Fibroblast of skin of left quadriceps (primary cell): ENCODE measurements at places on chromosomes 12 and 14.
A peak's percentile ranks its signal among the peaks of the same experiment; 100 is the strongest.

DNA sequence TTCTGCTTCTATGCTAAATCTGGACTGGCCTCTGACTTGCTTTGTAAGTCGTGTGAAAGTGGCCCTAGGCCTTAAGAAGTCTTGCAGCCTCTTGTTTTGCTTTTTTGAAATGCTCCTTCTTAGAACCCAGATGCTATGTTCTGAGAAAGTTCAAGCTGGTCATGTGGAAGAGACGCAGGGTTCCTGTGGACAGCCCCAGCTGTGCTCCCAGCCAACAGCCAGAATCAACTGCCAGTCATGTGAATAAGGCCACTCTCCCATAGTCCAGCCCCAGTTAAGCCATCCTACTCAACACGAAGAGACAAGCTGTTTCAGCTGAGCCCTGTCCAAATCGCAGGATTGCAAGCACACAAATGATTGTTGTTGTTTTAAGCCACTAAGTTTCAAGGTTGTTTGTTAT, 37.3 kb upstream of the TBPL2 start:
- no peak for DNase-seq

DNA sequence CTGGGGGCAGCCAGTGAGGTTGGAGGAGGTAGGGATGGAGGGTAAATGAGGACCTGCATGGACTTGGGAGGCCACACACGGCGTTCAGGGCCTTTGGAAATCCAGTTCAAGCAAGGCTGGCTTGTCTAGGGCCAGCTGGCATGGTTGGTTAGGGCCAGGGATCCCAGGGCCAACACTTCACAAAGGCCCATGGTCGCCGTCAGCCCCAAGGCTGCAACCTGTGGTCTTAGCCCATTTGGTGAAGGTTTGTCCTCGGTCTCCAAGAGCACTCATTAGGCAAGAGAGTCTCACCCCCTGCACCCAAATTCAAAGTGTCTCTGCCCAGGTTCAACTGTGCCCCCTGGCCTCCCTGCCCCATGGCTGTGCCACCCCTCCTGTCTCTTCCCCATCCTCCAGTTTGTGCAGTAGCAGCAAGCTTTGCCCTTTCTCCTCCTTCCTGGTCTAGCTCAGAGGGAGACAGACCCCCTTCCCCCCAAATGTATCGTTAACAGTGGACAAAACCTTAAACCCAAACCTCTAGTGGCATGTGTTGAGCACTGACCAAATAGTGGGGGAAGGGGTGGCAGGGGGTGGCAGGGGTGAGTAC, 94.1 kb downstream of the NINJ2 start:
- DNase-seq: no peak

DNA sequence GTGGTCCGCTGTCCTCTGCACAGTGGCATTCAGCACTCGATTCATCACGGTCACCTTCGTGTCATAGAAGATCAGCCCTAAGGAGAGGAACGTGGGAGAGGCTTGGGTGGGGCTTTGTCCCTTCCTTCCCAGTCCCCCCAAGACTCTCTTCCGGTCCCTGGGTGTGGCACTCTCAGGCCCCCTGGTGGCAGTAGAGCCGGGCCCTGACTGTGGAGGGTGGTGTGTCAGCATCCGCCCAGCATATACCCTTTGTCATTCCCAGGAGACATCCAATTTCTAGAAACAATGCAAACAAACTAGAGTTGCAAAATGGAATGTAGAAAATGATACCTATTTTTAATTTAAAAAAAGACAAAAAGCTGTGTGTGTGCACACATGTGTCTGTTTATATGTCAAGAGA, 45.0 kb downstream of the TRAFD1 start:
- no peak for DNase-seq

DNA sequence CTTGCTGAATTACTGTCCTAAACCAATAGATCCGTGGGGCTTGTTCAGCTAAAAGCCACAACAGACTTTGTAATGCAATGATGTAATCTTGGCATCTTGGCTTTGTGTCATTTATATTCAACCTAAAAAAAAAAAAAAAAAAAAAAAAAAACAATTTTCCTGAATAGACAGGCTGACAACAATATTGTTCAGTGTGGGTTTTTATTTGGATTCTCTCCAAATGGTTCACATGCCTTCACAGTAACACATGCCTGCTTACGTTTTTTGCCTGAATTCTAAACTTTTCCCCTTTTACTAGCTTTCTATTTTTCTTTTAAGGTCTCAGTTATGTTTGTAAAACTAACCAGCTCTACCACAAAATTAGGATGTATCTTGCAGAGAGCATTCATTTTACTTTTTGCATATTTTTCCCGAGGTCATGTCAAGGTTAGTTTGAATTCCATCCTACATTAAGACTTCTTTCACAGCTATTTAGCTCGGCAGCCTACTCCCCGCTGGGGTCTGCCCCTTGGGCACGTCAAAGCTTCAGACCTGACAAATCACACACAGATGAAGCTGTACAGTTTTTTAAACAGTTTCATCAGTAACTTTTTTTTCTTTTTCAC, 213.7 kb upstream of the NPAS3 start:
- DNase-seq: peak; percentile 73

DNA sequence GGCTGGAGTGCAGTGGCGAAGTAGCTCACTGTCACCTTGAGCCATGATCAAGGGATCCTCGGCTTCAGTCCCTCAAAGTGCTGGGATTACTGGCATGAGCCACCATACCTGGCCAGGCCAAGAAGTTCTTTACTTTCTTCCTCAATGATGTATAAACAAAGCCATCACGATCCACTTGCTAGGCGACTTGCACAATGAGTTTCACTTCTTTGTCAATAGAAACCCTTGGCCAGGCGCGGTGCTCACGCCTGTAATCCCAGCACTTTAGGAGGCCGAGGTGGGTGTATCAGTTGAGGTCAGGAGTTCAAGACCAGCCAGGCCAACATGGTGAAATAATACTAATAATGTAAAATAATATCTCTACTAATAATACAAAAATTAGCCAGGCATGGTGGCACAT, 14.4 kb upstream of the SPSB2 start:
- DNase-seq: no peak

GRCh38 chr12:6758506-6759095, 5.7 kb upstream of the MLF2 start:
- DNase-seq: no peak

GRCh38 chr14:92437729-92438285, 75.8 kb upstream of the RIN3 start:
- no peak for DNase-seq

- DNase-seq: peak; percentile 40
Observed at GRCh38 chr12:103908877-103909276, 21.3 kb upstream of the HSP90B1 start.

GRCh38 chr12:85281636-85282312, 1.8 kb downstream of the ALX1 start:
- DNase-seq: no peak

GRCh38 chr14:63992858-63993257, 140.1 kb downstream of the SYNE2 start:
- no peak for DNase-seq
